ENCODE measurements at places on chromosomes 5 and 9.
A peak's percentile ranks its signal among the peaks of the same experiment; 100 is the strongest.

GRCh38 chr9:33129886-33130881, 37.0 kb downstream of the B4GALT1 start:
- DNase-seq, result no peak

DNA sequence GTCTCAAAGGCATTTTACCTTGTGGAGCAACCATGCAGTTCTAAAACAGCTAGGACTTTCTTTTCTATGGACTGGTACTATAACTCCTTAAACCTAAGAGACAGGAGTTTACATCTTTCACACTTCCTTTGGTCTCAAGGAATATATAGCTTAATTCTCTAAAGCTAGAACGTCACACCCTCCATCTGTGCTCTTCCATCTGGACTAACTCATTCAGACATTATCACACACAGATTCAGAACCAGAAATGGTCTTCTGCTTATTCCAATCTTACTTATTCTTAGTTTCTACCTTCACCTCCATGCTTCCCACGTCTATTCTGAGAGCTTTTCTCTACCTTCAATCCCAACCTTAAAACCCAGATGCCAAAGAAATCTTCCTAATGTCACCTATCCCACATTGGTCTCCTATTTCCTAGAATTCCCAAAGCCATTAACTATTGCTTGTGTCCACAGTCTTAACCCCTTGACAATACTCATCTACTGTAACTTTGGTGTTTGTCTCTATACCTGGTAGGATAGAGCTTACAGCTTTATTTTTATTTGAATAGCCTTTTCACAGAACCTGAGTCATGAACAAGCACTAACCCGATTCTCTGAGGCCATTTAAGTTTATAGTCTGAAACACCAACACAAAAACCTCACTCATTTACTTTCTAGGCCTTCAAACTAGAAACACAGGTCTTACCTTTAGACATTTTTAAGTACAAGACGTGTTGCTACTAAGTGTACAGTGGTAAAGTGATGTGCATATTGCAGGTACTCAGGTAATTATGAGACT, 22.8 kb downstream of the CSNK1A1 start:
- DNase-seq, result no peak

DNA sequence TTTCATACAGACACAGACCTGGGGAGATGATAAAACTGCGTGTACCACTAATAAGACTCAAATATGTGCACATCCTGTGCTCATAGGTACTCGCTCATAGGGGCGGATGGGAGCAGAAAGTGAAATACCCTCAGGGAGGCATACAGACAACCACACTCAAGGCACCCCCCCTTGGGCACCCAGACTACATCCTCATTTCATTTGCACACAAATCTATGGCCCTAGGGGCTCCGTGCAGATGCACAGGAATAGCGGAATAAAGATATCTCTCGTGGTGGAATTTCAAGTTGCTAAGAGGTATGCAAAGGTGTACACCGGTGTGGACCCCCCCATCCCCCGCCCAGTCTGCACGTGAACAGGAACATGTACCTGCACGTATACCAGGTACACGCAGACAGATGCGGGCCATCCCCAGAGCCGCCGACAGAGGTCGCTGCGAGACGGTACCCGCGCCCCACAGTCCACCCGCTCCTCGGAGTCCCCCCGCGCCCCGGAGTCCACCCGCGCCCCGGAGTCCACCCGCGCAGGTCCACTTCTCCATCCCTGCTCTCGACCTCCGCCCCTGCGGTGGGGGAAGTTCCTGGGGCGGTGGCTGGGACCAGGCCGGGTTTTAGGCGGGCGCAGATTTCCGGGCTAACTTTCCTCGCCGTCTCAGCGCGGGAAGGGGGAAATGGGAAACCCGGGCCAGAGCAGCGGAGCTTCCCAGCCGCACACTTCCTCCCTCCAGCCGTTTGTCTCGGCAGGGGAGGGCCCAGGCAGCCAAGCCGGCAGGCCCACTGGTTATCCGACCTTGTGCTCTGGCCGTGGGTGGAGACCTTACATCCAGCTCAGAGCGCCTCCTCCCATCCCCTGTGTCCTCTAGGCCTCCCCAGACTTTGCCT, 1.0 kb upstream of the IL12B start:
- no peak for DNase-seq

DNA sequence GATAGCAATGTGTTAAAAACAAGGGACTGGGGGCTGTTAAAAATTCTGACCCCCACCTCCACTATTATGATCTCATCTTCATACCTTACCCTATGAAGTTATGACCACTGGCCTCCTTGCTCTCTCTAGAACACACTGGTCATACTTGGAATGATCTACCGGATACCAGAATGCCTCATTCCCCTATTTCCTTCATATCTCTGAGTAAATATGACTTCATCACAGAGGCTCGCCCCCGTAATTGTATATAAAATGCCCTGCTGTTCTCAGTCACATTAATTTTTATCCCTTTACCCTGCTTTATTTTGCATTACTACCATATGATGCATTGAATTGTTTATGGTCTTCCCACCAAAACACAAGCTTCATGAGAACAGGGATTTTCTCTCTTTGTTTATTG, 29.2 kb downstream of the IZUMO3 start:
- no peak for DNase-seq

- DNase-seq, result no peak
Measured at GRCh38 chr5:133926489-133927299, 41.7 kb downstream of the C5orf15 start.

- no peak for DNase-seq
Measured at GRCh38 chr5:145777445-145778063, 57.6 kb downstream of the PRELID2 start.

- no peak for DNase-seq
Measured at GRCh38 chr5:127812570-127812969, 109.4 kb downstream of the CCDC192 start.

DNA sequence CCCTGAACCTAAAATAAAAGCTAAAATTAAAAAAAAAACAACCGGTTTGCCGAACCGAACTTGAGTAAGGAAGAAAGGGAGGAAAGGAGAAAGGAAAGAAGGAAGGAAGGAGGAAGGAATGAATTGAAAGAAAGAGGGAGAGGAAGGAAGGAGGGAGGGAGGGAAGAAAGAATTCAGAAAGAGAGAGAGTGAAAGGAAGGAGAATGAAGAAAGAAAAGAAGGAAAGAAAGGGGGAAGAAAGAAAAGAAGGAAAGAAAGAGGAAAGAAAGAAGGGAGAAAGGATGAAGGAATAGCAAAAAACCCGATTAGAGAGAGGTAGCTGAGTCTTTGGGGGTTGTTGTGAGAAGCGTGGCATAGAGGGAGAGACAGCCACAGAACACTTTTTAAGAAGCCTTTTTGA, 121.4 kb downstream of the FGF18 start:
- no peak for DNase-seq

DNA sequence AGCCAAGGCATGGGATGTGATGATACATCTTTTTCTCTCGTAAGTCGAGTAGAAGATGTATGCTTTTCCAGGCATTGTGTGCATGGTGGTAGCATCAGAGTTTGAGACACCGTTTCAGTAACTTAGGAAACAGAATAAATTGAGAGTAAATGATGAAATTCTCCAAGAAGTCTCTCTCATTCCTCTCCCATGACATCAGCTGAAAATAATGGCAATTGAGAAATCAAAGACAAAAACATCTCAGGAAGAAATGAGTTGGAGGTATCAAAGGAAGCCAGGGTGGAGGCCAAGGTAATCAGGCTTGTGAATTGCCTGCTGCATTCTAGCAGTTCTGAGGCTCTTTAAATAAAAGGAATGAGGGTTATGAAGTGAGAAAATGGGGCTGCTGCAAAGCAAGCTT, 53.9 kb downstream of the SGCD start:
- DNase-seq, result peak; percentile 71

Data from BJ (cell line).